ENCODE measurements at places on chromosomes 4 and X. TPM values are rescaled to one million over a fixed set of nuclear protein-coding genes. Genes with fewer than 3 reads are reported as not detected.
A peak's percentile ranks its signal among the peaks of the same experiment; 100 is the strongest.

DNA sequence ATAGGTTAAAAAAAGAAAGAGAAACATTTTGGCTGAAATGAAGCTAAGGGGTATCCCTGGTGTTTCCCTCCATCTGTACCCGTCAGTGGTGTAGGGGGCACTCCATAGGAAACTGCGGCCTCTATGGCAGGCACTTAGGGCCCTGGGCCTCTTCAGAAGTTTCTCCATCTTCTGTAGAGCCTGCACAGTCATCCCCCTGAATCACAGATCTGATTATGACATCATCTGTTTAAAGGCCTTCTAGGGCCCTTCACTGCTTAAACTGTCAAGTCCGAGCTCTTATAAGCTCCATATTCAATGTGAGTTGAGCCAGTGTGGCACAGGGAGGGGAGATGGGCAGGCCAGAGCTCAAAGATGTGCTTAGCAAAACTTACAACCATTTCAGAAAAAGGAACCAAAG is 241.3 kb downstream of the NR3C2 start:
- no peak for DNase-seq

- no peak for DNase-seq
These were observed 52.9 kb upstream of the HPGDS start for GRCh38 chr4:94395562-94395961.

DNA sequence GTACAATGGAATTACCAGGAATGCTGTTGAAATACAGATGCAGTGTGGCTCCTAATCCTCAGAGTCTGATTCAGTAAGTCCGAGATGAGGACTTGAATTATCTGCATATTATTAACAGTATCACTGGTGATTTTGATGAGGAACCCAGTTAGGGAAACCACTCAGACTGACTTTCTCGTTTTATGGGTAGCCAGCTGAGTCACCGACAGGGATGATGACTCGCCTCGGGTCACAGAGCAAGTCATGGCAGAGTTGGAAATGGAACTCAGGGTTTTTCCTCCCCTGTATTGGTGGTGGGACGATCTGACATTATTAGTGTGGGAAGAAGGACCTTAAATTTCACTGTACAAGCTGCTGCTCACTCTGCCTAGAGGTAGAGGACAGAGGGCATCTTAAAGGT is 51.3 kb downstream of the RTL9 start:
- DNase-seq: peak; percentile 51

- DNase-seq: peak; percentile 18
These were observed at the start of gene TLR10 for GRCh38 chr4:38782452-38783108. Gene TLR10 (minus strand): TSS chr4:38782990. CDS start chr4:38775590, 7,400 bp downstream.

ZBTB33 gene
- total RNA-seq: 3.4 TPM

- DNase-seq: peak; percentile 58
These were observed 19.9 kb upstream of the KLHL8 start for GRCh38 chr4:87240341-87240740.

DNA sequence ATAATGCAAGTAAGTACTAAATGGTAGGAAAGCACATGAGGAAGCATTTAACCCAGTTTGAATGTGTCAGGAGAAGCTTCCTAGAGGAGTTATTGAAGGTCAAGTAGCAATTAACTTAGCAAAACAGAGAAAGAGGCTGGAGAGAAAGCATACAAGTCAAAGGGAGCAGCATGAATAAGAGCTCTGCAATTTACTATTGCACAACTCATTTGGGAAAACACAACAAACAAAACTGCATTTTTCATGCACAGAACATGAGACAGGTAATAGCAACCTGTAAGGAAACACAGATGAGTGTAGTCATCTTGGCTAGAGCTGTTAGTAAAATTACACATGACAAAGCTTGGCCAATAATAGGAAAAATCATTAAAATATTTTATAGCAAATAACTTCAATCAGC is 538.1 kb downstream of the PPP4R3C start:
- no peak for DNase-seq

DNA sequence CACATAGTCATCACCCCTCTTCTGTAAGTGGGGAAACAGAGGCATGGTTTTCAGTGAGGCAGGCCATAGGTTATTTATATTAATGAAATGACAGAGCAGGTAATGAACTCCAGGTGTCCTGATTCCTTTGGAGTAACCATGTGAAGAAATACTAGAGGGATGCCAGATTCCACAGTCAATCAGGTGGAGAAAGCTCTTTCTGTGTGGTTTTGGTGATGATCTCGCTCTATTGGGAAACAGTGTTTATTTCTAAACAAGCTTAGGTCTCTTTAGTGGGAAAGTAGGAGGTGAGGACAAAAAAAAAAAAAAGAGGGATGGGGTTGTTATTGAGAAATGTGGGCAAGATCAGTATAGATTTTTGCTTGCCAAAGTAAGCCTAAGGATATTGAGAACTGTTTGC is 12.2 kb downstream of the DOCK11 start:
- DNase-seq: peak; percentile 27

TRIM75 gene
- total RNA-seq: not detected

DNA sequence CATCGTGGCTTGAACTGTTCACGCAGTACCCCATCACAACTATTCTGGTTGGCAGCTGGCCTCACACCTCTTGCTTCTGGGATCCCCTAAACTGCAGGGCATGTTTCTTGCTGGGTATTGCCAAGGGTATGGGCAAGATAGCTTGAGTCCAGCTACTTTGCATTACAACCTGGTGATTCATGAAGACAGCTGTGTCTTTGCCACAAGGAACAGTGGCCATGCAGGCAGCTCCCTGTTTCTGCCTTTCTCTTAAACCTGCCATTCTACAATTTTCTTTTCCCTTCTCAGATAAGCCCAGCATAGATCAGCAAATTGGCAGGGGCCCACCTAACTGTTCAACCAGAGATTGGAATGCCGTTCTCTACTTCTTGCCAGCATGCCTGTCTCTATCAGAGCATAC is 42.8 kb downstream of the TENM3 start:
- peak; percentile 23 for DNase-seq

DNA sequence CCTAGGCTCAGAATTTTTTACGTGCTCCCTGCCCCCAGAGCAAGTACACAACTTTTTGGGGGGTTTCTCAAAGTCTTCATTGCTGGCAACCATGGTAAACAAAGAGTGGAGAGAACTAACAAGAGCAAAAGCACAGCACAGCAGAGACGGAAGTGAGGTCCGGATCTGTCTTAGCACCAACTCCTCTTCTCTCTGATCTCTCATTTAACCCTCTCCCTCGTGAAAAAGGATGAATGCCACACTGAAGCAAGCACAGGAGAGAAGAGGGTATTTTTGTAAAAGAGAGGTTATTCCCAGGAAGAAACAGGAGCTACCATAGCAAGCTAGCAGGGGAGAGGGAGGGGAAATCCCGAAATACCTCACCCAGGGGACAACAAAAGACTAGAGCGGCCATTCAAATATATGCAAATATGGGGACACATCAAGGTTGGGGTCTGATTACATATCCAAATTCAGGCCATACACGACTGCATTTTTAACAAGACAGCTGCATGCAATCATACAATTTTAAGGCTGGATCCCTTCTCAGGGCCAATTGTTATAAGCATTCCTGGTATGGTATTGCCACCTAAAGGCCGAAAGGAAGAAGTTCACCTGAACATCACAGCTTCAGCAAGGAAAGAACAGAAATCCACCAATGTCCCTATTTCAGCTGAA is 46.6 kb downstream of the CD40LG start:
- peak; percentile 34 for DNase-seq

GRCh38 chr4:76539979-76540378 is 105.0 kb downstream of the SHROOM3 start:
- no peak for DNase-seq

DNA sequence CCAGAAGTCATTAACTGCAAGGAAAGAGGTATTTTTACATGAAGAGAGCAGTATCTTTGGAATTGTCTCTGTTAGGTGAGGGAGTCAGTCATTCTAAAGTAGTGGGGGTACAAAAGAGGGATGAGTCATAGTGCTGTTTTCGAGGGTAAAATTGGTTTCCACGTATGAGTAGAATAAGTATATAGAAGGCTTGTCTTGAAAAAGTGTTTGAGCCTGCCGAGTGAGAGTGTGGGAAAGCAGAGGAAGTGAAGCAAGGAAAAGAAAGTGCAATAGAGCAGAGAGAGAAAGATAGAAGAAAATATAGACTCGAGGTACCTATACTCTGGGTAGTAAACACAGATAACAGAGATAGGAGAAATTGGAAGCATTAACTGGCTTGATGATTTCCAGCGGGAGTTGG is 696.4 kb downstream of the DMD start:
- DNase-seq: no peak

GRCh38 chr4:175034986-175035705 is 117.0 kb downstream of the ADAM29 start:
- peak; percentile 8 for DNase-seq

DNA sequence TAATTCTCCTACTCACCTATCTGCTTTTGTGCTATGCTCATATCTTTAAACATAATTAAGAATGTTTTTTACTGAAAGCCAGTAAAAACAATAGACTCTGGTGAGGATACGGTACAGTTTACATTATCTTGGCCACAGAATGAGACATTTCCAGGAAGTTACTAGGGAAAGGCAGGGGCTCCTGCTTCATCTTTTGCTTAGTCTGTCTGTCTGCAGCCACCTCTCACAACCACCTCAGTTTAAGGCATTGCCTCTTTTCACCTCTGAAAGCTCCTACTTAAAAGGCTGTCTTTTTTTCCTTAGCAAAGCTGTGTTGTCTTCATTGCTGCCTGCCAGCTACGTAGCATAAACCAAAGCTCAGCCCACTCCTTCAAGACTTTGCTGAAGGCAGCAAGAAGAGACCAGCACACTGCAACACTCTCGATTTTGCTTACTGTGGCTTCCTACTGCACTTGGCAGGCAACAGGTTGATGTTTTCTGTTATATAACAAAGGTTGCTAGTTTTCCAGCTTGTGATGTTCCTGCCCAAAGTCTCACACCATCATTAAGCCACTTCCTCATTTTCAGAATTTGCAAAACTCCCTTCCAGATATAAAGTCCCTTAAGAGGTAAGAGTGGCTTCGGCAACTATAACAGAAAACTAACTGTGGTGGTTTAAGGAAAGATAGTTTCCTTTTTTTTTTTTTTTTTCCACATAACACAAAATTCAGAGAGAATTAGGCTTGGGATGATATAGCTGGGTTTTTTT is 432.9 kb downstream of the GRXCR1 start:
- DNase-seq: no peak

Measured in Caki2 (cell line).